Natural killer cell treated with Interleukin-12 subunit alpha and Interleukin-12 subunit beta and Interleukin-15 and Interleukin-18, amount 100 ng/mL, for 72 hours (primary cell): ENCODE measurements at places on chromosomes 1 and 21. TPM values are rescaled to one million over a fixed set of nuclear protein-coding genes. Genes with fewer than 3 reads are reported as not detected.

MYOC gene
- total RNA-seq = not detected

SPRR2G gene
- total RNA-seq = not detected

FLAD1 gene
- total RNA-seq = 53.1 TPM

FOXD2 gene
- 0.33 TPM for total RNA-seq

SIK1 gene
- 2.6 TPM for total RNA-seq

HSPA6 gene
- 3.3 TPM for total RNA-seq

FCAMR gene
- total RNA-seq = not detected

LAX1 gene
- 7.2 TPM for total RNA-seq

TMEM167B gene
- 40.8 TPM for total RNA-seq

PLCH2 gene
- total RNA-seq = 6.9 TPM

CATSPERE gene
- total RNA-seq = 0.64 TPM

KMO gene
- total RNA-seq = not detected

COPA gene
- total RNA-seq = 221 TPM

- no peak overlapping the region for H3K4me3 ChIP-seq
- no peaks in the 10 kb centered on the region for H3K36me3 ChIP-seq
- DNase-seq = no peak
- peaks cover 3% of the 10 kb centered on the region for H3K4me1 ChIP-seq
Measured at GRCh38 chr1:61174060-61174795, 91.9 kb downstream of the NFIA start.

- no peak overlapping the region for H3K27ac ChIP-seq
- no peak for DNase-seq
- H3K4me3 ChIP-seq = no peak overlapping the region
- peaks cover 5% of the 10 kb centered on the region for H3K36me3 ChIP-seq
Measured at GRCh38 chr21:42581336-42581992, 67.8 kb downstream of the SLC37A1 start.

DNA sequence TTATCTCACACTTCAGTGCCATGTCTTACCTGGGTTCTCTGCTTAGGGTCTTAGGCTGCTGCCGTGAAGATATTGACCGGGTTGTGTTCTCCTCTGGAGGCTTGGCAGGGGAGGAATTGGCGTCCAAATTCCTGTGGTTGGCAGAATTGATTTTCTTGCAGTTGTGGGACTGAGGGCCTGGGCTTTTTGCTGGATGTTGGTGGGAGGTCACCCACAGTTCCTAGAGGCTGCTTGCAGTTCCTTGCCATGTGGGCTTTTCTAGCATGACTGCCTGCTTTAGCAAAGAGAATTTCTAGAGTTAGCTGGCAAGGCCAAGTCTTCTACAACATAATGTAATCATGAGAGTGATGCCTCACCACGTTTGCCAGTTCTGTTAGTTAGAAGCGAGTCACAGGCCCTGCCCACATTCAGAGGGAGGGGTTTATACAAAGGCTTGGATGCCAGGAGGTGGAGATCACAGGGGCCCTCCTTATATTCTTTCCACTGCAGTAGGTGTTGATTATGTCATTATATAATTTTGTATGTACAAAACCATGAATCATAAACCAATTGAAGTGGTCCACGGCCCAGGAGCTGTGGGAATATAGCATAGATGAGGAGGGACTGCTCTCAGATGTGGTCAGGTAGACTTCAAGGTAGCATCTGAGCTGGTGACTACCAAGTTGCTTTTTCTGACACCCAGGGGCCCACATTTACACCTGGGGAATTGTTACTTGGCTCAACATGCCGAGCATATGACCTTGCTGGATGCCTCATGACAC lies 6.6 kb downstream of the UBL4B start:
- peaks cover 8% of the 10 kb centered on the region for H3K4me1 ChIP-seq
- H3K27me3 ChIP-seq = peaks cover 20% of the 10 kb centered on the region
- H3K4me3 ChIP-seq = no peak overlapping the region

GRCh38 chr1:67652800-67653199 lies 32.2 kb upstream of the GADD45A start:
- no peak overlapping the region for H3K27ac ChIP-seq
- no peaks in the 10 kb centered on the region for H3K4me1 ChIP-seq
- H3K4me3 ChIP-seq = no peak overlapping the region
- H3K36me3 ChIP-seq = no peaks in the 10 kb centered on the region
- no peak for DNase-seq

DNA sequence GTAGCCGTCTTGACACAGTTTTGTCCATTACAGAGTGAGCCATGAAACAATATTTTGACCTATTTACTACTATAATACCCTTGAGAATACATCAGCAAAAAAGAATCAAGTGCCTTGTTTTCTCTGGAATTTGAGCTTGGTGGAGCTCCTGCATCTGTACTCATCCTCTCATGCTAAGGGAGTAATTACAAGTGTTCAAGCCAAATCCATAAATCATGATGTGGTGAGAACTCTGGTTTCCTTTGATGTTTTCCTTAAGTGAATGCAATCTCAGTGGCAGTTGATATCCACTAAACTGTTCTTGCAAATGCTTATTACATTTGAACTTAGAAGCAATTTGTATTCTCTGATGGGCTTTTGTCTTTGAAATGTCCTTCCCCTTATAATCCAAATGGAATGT lies 824.6 kb upstream of the TMPRSS15 start:
- no peak for DNase-seq
- H3K36me3 ChIP-seq = peaks cover 4% of the 10 kb centered on the region
- no peak overlapping the region for H3K4me3 ChIP-seq
- no peaks in the 10 kb centered on the region for H3K4me1 ChIP-seq
- no peaks in the 10 kb centered on the region for H3K27me3 ChIP-seq

GRCh38 chr1:162366671-162367070 lies 10.0 kb downstream of the SPATA46 start:
- no peak for DNase-seq
- no peaks in the 10 kb centered on the region for H3K4me1 ChIP-seq
- no peaks in the 10 kb centered on the region for H3K36me3 ChIP-seq

- no peaks in the 10 kb centered on the region for H3K27me3 ChIP-seq
- no peak overlapping the region for H3K4me3 ChIP-seq
Measured at GRCh38 chr21:32468681-32469111, 56.2 kb downstream of the EVA1C start.

GRCh38 chr21:42089093-42089631 lies 18.0 kb downstream of the UMODL1 start:
- no peak for DNase-seq
- H3K4me1 ChIP-seq = peaks cover 22% of the 10 kb centered on the region
- H3K36me3 ChIP-seq = no peaks in the 10 kb centered on the region
- H3K4me3 ChIP-seq = no peak overlapping the region
- H3K27me3 ChIP-seq = peaks cover 13% of the 10 kb centered on the region

- no peak overlapping the region for H3K4me3 ChIP-seq
- peaks cover 84% of the 10 kb centered on the region for H3K4me1 ChIP-seq
- H3K36me3 ChIP-seq = no peaks in the 10 kb centered on the region
- DNase-seq = peak; percentile 90
Measured at GRCh38 chr1:25030674-25031589, 100.9 kb upstream of the RUNX3 start.

DNA sequence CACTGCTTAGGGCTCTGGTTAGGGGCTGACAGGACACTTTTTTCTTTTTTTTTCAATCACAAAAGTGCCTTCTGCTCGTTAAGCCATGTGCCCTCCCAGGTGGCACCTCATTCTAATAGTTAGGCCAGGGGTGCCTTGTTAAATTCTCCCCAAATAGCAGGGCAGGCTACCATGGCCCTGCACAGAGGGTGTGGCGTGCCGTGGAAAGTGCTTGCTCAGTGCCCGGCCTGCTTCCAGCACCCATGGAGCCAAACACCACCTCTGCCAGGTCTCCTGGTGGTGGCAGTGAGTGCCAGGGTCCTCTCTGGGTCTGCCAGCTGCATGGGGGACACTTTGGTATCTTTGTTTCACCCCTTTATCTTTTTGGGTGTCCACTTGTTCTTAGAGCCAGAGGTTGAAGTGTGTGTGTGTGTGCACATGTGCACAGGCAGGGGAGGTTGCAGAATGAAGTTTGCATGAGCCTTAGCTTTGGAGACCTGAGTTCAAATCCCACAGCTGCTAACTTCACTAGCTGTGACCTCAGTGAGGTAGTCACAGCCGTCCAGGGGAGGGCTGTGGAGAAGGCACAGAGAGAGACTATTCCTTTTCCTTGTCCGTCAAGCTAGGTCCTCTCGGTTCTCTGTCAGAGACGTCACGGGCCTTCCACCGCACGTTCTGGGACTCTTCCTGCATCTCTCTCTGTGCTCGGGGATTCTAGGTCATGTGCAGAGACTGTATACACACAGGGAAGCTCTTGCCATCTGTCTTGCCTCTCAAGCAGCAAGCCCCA lies 39.9 kb upstream of the CSF3R start:
- H3K27ac ChIP-seq = no peak overlapping the region
- no peaks in the 10 kb centered on the region for H3K36me3 ChIP-seq
- H3K27me3 ChIP-seq = peaks cover 2% of the 10 kb centered on the region
- H3K4me1 ChIP-seq = no peaks in the 10 kb centered on the region
- no peak overlapping the region for H3K4me3 ChIP-seq
- DNase-seq = no peak

DNA sequence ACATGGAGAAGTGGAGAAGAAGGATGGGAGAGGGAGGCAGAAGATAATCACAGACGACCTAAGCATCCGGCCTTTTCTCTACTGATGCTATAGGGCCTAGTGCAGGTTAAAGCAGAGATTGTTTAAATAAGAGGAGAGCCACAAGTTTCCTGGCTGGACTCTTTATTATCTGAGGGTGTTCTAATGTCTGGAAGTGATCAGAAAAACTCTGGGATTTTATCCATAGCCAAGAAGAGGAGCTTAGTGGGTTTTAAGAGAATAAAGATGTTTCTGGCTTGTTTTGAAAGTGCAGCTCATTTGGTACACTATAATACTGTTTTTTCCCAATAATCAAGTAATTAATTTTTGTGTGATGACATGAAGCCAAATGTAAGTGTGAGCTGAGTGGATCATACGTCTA lies 419.0 kb downstream of the PTBP2 start:
- peaks cover 4% of the 10 kb centered on the region for H3K4me1 ChIP-seq
- no peak overlapping the region for H3K4me3 ChIP-seq
- no peaks in the 10 kb centered on the region for H3K27me3 ChIP-seq
- H3K36me3 ChIP-seq = no peaks in the 10 kb centered on the region
- no peak for DNase-seq

- DNase-seq = no peak
- H3K4me3 ChIP-seq = no peak overlapping the region
- peaks cover 27% of the 10 kb centered on the region for H3K4me1 ChIP-seq
- no peak overlapping the region for H3K27ac ChIP-seq
Measured at GRCh38 chr1:33175865-33176264, 6.0 kb downstream of the TRIM62 start.

GRCh38 chr1:204073837-204074273 lies 940 bp downstream of the SOX13 start:
- peak overlapping the region; percentile 91 for H3K4me3 ChIP-seq
- H3K36me3 ChIP-seq = no peaks in the 10 kb centered on the region
- peaks cover 3% of the 10 kb centered on the region for H3K27me3 ChIP-seq
- DNase-seq = no peak
- no peak overlapping the region for H3K27ac ChIP-seq
- peaks cover 21% of the 10 kb centered on the region for H3K4me1 ChIP-seq

DNA sequence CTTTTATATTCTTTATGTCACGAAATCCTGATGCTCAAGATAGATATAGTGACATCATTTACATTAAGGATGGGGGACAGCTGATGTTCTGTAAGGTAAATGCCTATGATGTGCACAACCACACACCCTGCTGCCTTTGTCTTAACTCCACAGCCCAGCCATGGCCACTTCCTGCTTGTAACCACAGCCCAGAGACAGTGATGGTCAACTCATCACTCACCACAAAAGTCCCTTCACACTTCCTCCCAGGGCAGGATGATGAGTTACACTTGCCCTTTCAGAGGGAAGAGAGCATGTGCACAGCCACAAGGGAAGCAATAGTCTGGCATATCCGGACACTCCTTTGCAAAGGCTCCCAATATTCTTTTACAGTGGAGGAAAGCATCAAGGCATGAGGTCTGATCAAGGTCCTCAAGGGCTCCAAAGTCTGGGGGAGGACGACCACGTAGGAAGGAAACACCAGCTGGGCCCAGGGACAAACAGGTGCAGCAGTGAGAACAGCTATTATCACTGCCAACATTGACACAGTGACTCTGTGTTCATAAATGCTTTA lies 53.8 kb downstream of the PLPP3 start:
- DNase-seq = no peak
- no peak overlapping the region for H3K27ac ChIP-seq
- no peaks in the 10 kb centered on the region for H3K36me3 ChIP-seq
- no peak overlapping the region for H3K4me3 ChIP-seq
- peaks cover 7% of the 10 kb centered on the region for H3K4me1 ChIP-seq
- H3K27me3 ChIP-seq = peaks cover 8% of the 10 kb centered on the region

GRCh38 chr1:23237508-23237907 lies 20.2 kb upstream of the HTR1D start:
- peaks cover 7% of the 10 kb centered on the region for H3K27me3 ChIP-seq
- no peak overlapping the region for H3K27ac ChIP-seq
- no peak for DNase-seq
- H3K4me3 ChIP-seq = no peak overlapping the region
- H3K4me1 ChIP-seq = no peaks in the 10 kb centered on the region
- H3K36me3 ChIP-seq = no peaks in the 10 kb centered on the region

- H3K4me1 ChIP-seq = no peaks in the 10 kb centered on the region
- no peak overlapping the region for H3K4me3 ChIP-seq
- no peak overlapping the region for H3K27ac ChIP-seq
- H3K36me3 ChIP-seq = no peaks in the 10 kb centered on the region
- H3K27me3 ChIP-seq = peaks cover 12% of the 10 kb centered on the region
Measured at GRCh38 chr1:111834956-111835355, 79.3 kb downstream of the DDX20 start.

- H3K36me3 ChIP-seq = no peaks in the 10 kb centered on the region
- DNase-seq = no peak
- H3K4me3 ChIP-seq = no peak overlapping the region
Measured at GRCh38 chr1:201763455-201764140, 65.4 kb upstream of the IPO9 start.

DNA sequence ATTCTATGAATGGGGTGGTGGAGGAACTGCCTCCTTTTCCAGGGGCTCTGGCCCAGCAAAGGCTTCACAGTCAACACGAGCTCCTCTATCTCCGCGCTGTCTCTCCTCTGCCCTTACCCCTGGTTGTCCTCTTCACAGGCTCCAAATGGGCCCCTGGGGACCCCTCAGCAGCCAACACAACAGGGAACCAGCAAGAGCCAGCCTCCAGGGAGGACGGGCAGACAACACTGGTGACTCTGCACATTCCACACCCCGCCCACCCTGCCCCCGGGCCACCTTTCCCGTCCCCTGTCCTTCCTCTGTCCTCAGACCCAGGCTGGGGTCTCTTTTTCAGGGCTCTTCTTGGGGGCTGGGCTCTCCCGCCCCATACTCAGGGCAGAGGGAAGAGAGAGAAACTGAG lies 17.5 kb upstream of the ETV3 start:
- peak overlapping the region; percentile 35 for H3K4me3 ChIP-seq
- H3K27me3 ChIP-seq = peaks cover 16% of the 10 kb centered on the region
- no peak for DNase-seq
- H3K4me1 ChIP-seq = peaks cover 31% of the 10 kb centered on the region
- peak overlapping the region; percentile 70 for H3K27ac ChIP-seq
- H3K36me3 ChIP-seq = no peaks in the 10 kb centered on the region
